Activated CD8-positive, alpha-beta T cell treated with anti-CD3 and anti-CD28 coated beads for 36 hours (primary cell): ENCODE measurements at places on chromosomes 12 and 14.

- DNase-seq, result no peak
Observed at GRCh38 chr12:117832459-117833457, 136.0 kb downstream of the KSR2 start.

- no peak for DNase-seq
Observed at GRCh38 chr12:124718036-124718435, 145.6 kb downstream of the SCARB1 start.

- no peak for DNase-seq
Observed at GRCh38 chr14:53124786-53125185, 28.3 kb downstream of the DDHD1 start.

GRCh38 chr12:5273709-5274108 is 158.2 kb upstream of the NTF3 start:
- DNase-seq, result no peak

DNA sequence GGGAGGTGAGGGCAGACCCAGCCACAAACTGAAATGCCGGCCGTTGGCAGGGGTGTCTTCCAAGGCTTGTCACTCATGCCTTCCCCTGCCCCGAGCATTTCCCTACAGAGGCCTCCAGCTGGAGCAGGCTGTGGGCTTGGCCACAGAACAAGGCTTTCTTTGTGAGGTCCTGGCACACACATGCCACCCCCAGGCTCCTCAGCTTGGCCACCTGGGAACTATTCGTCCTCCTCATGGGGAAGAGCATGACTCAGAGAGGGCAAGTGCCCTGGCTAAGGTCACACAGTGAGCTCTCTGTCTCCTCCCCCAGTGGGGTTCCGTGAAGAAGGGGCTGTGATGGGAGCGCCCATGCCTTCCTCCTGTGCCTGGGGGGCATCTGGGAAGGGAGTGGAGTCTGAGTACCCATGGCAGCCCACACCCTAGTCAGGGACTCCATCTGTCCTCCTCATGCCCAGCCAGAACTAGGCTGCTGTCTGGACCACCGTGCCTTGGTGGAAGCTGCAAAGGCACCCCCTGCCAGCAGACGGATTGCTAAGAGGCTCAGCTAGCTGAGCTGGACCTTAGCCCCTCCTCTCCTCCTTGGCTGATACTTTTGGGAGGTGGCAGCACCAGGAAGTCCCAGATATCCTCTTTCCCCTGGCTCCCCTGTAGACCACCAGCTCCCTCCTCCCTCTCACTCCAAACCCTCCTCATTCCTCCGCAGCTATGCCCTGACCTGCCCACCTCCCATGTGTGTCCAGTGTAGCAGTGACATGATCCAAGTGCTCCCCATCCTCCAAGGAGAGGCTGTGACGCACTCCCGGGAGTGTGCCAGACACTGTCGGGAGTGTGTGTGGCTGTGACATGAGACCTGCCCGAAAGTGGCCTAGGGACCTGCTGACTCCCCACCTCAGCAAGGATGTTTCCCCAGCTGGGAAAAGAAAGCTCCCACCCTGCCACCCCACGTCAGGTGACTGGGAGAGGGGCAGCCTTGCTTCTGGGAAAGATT is 21.4 kb downstream of the ABCB9 start:
- no peak for DNase-seq

- no peak for DNase-seq
Observed at GRCh38 chr12:123094349-123095077, 56.4 kb downstream of the PITPNM2 start.

DNA sequence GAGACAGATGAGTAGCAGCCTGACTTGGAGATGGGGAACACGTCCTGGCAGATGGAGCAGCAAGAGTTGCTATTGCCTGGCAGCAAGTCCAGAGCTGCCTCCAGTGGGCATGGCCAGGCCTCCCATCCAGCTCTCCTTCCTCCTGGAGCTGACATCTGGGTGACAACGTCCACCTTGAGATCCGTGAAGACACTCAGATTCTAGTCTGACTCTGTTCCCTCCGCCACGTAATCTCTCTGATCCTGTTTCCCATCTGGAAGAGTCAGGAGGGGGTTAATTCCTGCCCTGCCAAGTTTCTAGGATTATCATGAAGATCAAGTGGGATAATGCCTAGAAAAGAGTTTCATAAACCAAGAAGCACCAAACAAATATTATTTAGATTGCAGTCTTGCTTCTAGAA is 65.3 kb upstream of the FAM181A start:
- no peak for DNase-seq
